ENCODE measurements at places on chromosomes 6 and 20. TPM values are rescaled to one million over a fixed set of nuclear protein-coding genes. Genes with fewer than 3 reads are reported as not detected.

DPPA5 gene
- not detected for total RNA-seq

FBXO30 gene
- 23.0 TPM for total RNA-seq

CLDN20 gene
- total RNA-seq, result not detected

FERMT1 gene
- 5.2 TPM for total RNA-seq

BPIFB4 gene
- not detected for total RNA-seq

PAK5 gene
- not detected for total RNA-seq

IYD gene
- total RNA-seq, result not detected

LST1 gene
- not detected for total RNA-seq

Measured in uterine smooth muscle cell (primary cell).